ENCODE measurements at places on chromosomes 3 and 15.
A peak's percentile ranks its signal among the peaks of the same experiment; 100 is the strongest.

- peak; percentile 89 for DNase-seq
- H3K4me1 ChIP-seq, result peaks cover 5% of the 10 kb centered on the region
- H3K27ac ChIP-seq, result peak overlapping the region; percentile 70
- H3K27me3 ChIP-seq, result no peaks in the 10 kb centered on the region
These were observed 117.3 kb upstream of the PLXND1 start for GRCh38 chr3:129723558-129724324.

- no peaks in the 10 kb centered on the region for H3K27me3 ChIP-seq
- no peaks in the 10 kb centered on the region for H3K4me1 ChIP-seq
- no peak for DNase-seq
- no peak overlapping the region for H3K4me3 ChIP-seq
These were observed 1.6 kb downstream of the WDR72 start for GRCh38 chr15:53757906-53758305.

- H3K27ac ChIP-seq, result no peak overlapping the region
- no peaks in the 10 kb centered on the region for H3K36me3 ChIP-seq
- no peak overlapping the region for H3K4me3 ChIP-seq
- H3K27me3 ChIP-seq, result no peaks in the 10 kb centered on the region
- DNase-seq, result peak; percentile 21
- no peaks in the 10 kb centered on the region for H3K4me1 ChIP-seq
These were observed 95.7 kb upstream of the CHRM5 start for GRCh38 chr15:33872416-33873106.

DNA sequence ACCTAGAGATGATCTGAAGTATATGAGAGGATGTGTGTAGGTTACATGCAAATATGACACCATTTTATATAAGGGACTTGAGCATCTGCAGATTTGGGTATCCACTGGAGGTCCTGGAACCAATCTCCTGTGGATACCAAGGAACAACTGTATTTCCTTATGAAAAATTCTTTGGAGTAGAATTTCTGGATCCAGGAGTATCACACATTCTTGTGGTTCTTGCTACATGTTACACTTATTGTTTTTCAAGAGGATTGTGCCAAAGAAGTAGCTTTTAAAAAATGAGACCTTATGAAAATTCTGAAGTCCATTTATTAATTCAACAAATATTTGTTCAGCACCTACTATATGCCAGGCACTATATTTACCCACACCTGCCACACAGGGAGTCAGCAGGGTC lies 15.7 kb upstream of the TBC1D23 start:
- no peaks in the 10 kb centered on the region for H3K36me3 ChIP-seq
- no peak overlapping the region for H3K4me3 ChIP-seq
- H3K4me1 ChIP-seq, result peaks cover 5% of the 10 kb centered on the region
- DNase-seq, result peak; percentile 27

- peaks cover 28% of the 10 kb centered on the region for H3K27me3 ChIP-seq
- no peak for DNase-seq
- no peaks in the 10 kb centered on the region for H3K4me1 ChIP-seq
- H3K4me3 ChIP-seq, result no peak overlapping the region
- H3K36me3 ChIP-seq, result no peaks in the 10 kb centered on the region
These were observed 10.3 kb downstream of the ACSBG1 start for GRCh38 chr15:78224023-78224411.

- no peaks in the 10 kb centered on the region for H3K4me1 ChIP-seq
- no peak for DNase-seq
- no peak overlapping the region for H3K4me3 ChIP-seq
- peaks cover 20% of the 10 kb centered on the region for H3K36me3 ChIP-seq
- H3K27ac ChIP-seq, result no peak overlapping the region
These were observed 125.9 kb downstream of the NECTIN3 start for GRCh38 chr3:111197485-111197884.

GRCh38 chr3:54882129-54882833 lies 45.6 kb downstream of the LRTM1 start:
- DNase-seq, result peak; percentile 98
- H3K4me3 ChIP-seq, result no peak overlapping the region

Data from IMR-90 (cell line).